T-helper 17 cell (primary cell): ENCODE measurements at places on chromosomes 12 and 14.

- no peak overlapping the region for H3K27ac ChIP-seq
- no peak for DNase-seq
- H3K4me1 ChIP-seq: peaks cover 7% of the 10 kb centered on the region
- no peaks in the 10 kb centered on the region for H3K36me3 ChIP-seq
- no peak overlapping the region for H3K4me3 ChIP-seq
Measured at GRCh38 chr12:130716969-130717366, 869 bp upstream of the RIMBP2 start.

DNA sequence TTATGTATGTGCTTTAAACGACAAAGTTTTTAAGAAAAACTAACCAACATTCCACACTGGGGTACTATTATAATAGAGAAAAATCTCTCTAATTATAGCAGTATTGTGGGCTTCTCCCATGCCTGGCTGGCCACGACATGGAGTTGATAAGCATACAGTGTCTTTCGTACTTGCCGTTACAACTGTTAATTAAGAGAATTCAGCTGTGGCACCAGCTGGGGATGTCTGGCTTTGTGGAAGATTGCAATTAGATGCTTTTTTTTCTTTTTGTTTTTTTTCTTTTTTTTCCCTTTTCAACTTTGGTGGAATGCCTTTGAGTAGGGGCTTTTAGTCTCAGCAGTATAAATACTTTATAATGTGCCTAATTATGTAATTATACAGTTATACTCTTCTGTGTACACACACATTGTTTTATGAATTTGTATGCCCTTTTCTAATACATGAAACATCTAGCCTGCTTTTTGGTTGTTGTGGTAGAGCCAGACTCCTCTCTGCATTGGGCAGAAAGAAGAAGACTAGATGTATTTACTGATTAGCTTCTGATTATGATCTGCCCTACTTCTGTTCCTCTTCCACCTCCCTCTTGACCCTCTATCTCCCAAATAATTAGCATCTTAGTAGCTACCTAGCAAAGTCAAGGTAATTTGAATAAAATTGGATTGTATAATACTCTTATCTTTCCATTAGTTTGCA lies 76.4 kb downstream of the SUSD6 start:
- peaks cover 67% of the 10 kb centered on the region for H3K4me1 ChIP-seq
- peaks cover 5% of the 10 kb centered on the region for H3K36me3 ChIP-seq
- peak overlapping the region; percentile 36 for H3K4me3 ChIP-seq

DNA sequence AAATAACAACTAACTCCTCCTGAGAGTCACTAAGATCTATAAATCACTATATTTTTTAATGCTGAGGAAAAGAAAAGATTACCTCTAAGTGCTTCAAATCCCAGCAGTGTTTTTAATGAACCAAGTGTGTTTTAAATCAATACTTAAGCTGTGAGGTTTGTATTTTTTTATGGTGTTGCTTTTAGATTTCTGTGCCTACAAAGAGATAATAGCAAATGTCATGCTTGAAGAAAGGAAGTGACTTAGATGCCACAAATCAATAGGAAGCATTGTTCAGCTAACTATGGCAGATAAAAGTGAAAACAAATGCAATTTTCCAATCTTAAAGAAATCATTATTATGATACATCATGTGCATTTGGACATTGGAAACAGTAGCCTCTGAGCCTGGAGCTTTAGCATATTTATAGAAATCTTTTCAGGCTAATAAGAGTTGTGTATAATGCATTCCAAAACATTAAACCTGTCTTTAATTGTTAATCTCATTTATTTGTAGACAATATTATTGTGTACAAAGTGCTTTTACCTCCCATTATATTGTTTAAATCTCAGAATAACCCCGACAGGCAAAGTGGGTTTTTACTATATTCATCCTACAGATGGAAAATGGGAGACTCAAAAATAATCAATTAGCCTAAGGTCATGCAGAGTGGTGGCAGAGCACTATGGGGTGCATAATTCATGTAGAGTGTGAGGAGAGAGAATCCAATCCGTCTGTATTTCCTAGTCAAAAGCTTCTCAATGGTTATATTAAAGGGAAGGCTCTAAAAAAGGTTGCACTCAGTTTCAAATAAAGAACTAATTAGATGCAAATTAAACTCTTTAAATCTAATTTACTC lies 486.2 kb downstream of the NAV3 start:
- H3K36me3 ChIP-seq: no peaks in the 10 kb centered on the region
- H3K27me3 ChIP-seq: no peaks in the 10 kb centered on the region
- no peak for DNase-seq
- no peaks in the 10 kb centered on the region for H3K4me1 ChIP-seq
- no peak overlapping the region for H3K4me3 ChIP-seq
- no peak overlapping the region for H3K27ac ChIP-seq

GRCh38 chr12:39672976-39673375 lies 53.4 kb upstream of the ABCD2 start:
- H3K27me3 ChIP-seq: no peaks in the 10 kb centered on the region
- H3K4me3 ChIP-seq: no peak overlapping the region
- H3K27ac ChIP-seq: no peak overlapping the region
- no peak for DNase-seq
- H3K4me1 ChIP-seq: peaks cover 2% of the 10 kb centered on the region

DNA sequence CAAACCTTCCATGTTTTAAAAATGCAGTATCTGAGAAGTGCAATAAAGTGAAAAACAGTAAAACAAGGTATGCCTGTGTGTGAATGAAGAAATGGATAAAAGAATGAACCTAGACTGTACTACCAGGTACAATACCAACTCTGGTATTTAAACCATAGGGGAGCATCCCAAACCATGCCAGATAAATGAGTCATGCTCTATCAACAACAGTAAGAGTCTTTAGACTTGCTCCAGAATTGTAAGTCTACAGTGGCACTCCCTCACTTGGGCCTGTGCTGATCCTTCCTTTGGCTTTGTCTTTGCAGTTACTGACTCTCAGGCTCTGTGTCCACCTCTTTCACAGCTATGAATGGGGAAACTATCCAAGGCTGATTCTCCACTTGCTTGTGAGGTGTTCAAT lies 38.1 kb downstream of the BBS10 start:
- no peak for DNase-seq
- no peak overlapping the region for H3K4me3 ChIP-seq
- H3K27ac ChIP-seq: no peak overlapping the region
- peaks cover 34% of the 10 kb centered on the region for H3K27me3 ChIP-seq

GRCh38 chr12:26691234-26691970 lies 141.6 kb downstream of the ITPR2 start:
- peaks cover 24% of the 10 kb centered on the region for H3K36me3 ChIP-seq
- DNase-seq: no peak
- no peaks in the 10 kb centered on the region for H3K27me3 ChIP-seq
- no peak overlapping the region for H3K27ac ChIP-seq
- H3K4me1 ChIP-seq: peaks cover 6% of the 10 kb centered on the region
- no peak overlapping the region for H3K4me3 ChIP-seq

DNA sequence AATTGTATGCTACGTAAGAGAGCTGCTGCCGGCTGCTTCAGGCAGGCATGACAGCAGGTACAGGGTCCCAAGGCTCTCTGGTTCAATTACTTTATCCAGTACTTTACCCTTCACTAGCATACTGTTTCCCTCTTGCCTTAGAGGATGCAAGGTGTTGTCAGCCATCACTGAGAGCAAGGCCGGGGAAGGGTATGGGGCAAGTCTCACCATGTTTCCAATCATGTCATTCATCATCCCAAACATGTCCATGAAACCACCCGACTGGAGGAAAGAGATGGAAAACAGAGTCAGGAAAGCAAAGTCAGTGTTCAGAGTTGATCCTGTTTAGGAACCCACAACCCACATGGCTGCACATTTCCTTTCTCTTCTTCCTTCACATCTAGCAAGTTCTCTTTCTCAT lies 2.4 kb downstream of the MLF2 start:
- H3K27me3 ChIP-seq: no peaks in the 10 kb centered on the region
- peak overlapping the region; percentile 93 for H3K27ac ChIP-seq

DNA sequence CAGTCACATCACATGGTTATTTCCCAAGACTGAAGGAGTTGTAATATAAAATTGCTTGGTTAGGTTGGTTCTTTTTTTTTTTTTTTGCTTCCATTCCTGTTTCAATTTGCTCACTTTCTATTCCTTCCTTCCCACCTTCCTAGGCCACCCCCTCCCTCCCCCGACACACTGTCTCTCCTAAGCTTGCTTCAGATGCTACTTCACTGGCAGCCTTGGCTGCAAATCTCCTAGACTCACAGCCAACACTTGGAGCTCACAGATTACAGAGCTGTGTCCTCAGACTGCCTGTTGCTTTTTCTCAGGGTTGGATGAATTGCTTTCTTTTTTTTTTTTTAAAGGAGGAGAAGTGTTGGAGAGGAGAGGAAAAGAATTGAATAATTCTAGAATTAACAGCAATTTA lies 77.3 kb upstream of the GRIN2B start:
- no peak overlapping the region for H3K4me3 ChIP-seq
- no peaks in the 10 kb centered on the region for H3K4me1 ChIP-seq
- H3K27ac ChIP-seq: no peak overlapping the region
- no peak for DNase-seq

DNA sequence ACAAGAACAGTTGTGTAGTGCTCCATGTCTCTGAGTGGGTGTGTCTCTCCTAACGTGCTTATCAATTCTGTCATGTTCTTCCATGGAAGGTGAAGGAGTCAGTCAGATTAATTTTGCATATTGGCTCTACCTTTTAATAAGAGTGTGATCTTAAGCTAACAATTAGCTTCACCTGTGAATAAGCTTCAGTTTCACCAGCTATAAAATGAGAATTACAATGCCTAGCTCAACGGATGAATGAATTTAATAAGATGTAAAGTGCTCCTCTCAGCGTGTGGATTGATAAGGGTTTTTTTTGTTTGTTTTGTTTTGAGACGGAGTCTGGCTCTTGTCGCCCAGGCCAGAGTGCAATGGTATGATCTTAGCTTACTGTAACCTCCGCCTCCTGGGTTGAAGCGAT lies 32.7 kb downstream of the CCDC175 start:
- peaks cover 27% of the 10 kb centered on the region for H3K27me3 ChIP-seq
- no peaks in the 10 kb centered on the region for H3K4me1 ChIP-seq
- no peak overlapping the region for H3K27ac ChIP-seq
- no peak overlapping the region for H3K4me3 ChIP-seq

- no peak for DNase-seq
- peaks cover 7% of the 10 kb centered on the region for H3K4me1 ChIP-seq
- H3K4me3 ChIP-seq: no peak overlapping the region
- H3K27me3 ChIP-seq: peaks cover 83% of the 10 kb centered on the region
- no peak overlapping the region for H3K27ac ChIP-seq
Measured at GRCh38 chr12:106134294-106134949, 4.3 kb downstream of the NUAK1 start.

DNA sequence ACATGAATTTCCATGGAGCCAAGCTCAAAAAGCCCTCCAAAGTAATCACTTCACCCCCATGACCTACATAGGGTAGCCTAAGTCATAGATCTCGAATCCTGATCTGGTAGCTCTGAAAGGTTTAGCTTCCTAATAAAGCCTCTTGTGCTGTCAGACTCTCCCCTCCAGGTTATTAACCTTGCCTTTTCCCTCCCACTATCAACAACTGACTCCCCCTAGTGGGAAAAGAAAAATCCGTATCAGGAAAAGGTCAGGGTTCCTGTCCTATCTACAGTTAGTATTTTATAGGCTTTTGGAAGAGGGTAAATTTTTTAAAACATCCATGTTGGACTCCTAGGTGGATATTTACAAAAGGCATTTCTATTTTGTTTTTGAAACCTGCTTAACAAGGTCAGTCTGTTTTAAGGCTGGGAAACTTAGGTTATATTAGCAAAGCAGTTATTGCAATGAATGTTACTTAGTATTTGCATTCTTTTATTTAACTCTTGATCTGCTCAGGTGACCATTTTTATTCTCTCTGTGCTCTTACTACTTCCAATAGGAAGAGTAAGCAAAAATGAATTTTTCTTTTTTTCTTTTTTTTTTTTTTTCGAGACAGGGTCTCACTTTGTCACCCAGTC lies 8.0 kb downstream of the YY1 start:
- peaks cover 53% of the 10 kb centered on the region for H3K4me1 ChIP-seq
- H3K4me3 ChIP-seq: no peak overlapping the region
- H3K27me3 ChIP-seq: no peaks in the 10 kb centered on the region
- H3K36me3 ChIP-seq: no peaks in the 10 kb centered on the region
- DNase-seq: no peak
- peak overlapping the region; percentile 80 for H3K27ac ChIP-seq

GRCh38 chr12:90167518-90168208 lies 459.0 kb upstream of the ATP2B1 start:
- peaks cover 2% of the 10 kb centered on the region for H3K4me1 ChIP-seq
- H3K27me3 ChIP-seq: no peaks in the 10 kb centered on the region
- no peak for DNase-seq
- H3K36me3 ChIP-seq: no peaks in the 10 kb centered on the region
- H3K27ac ChIP-seq: peak overlapping the region; percentile 1

DNA sequence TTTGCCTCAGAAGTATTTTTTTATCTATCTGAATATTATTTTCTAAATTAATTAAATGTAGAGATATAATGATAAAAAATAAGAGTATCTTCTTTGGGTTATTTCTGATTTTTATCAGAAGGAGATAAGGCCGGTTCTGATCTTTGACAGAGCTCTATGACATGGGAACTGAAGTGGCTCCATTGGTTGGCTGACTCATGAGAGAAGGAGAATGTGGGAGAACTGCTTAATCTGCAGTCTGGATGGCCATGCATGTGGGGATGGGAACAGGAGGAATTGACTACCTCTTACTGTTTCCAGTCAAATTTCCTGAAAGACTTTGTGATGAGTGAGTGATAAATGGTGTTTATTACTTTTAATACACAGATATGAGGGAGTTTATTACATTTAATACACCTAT lies 155.8 kb upstream of the ATP2B1 start:
- H3K4me3 ChIP-seq: peak overlapping the region; percentile 25
- no peak for DNase-seq
- no peaks in the 10 kb centered on the region for H3K27me3 ChIP-seq
- peaks cover 40% of the 10 kb centered on the region for H3K4me1 ChIP-seq

DNA sequence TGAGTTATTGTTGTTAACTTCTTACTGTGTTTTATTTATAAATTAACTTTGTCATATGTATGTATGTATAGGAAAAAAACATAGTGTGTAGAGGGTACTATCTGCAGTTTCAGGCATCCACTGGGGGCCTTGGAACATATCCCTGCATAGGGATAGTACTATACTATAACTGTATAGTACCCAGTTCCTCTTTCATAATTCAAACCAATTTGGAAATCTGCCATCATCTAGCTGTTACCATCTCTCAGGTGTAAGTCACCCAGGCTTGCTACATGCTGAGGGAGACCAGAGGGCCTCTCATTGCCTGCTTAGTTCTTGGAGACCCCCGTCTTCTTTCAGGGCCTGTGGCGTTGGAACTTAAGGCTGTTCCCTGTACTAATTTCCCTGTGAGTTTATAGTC lies 12.9 kb upstream of the DCD start:
- no peak overlapping the region for H3K27ac ChIP-seq
- H3K4me3 ChIP-seq: no peak overlapping the region
- H3K27me3 ChIP-seq: peaks cover 45% of the 10 kb centered on the region
- H3K36me3 ChIP-seq: no peaks in the 10 kb centered on the region
- no peak for DNase-seq

- H3K27ac ChIP-seq: no peak overlapping the region
- no peak for DNase-seq
- H3K27me3 ChIP-seq: no peaks in the 10 kb centered on the region
- no peaks in the 10 kb centered on the region for H3K4me1 ChIP-seq
Measured at GRCh38 chr14:62604524-62604923, 440.7 kb downstream of the KCNH5 start.
